Stimulated activated naive CD8-positive, alpha-beta T cell treated with anti-CD3 and anti-CD28 coated beads, Interleukin-15, Interleukin-2, amounts not matched to agents 100 U/mL and 50 U/mL, for 24 hours (primary cell): ENCODE measurements at places on chromosomes 6 and 20.

- DNase-seq, result no peak
Observed at GRCh38 chr6:129236001-129236517, 353.1 kb downstream of the LAMA2 start.

- no peak for DNase-seq
Observed at GRCh38 chr6:163712566-163712961, 298.0 kb downstream of the QKI start.

- DNase-seq, result peak; percentile 18
Observed at GRCh38 chr6:17986656-17987446, 584 bp downstream of the KIF13A start.

- no peak for DNase-seq
Observed at GRCh38 chr6:157471077-157471686, 90.2 kb downstream of the ZDHHC14 start.

- DNase-seq, result no peak
Observed at GRCh38 chr6:4274382-4275082, 139.2 kb upstream of the ECI2 start.

DNA sequence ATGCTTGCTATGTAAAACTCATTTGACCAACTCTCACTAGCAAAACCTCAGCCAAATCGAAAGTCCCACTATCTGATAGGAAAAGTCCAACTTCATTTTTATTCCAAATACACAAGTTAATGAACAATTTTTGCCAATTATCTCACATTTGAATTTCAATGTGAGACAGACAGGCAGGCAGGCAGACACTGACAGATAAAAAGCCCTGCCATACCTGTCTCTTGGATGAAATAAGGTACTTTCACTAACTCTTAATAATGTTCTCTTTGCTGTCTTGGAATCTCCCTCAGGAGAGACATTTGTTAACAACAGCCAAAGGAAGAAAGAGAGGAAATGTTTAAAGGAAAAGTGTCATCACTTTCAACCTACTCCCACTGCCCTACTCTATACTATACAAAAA is 82.0 kb downstream of the RNGTT start:
- DNase-seq, result no peak

- no peak for DNase-seq
Observed at GRCh38 chr6:43020052-43020705, 1.2 kb upstream of the RRP36 start.

DNA sequence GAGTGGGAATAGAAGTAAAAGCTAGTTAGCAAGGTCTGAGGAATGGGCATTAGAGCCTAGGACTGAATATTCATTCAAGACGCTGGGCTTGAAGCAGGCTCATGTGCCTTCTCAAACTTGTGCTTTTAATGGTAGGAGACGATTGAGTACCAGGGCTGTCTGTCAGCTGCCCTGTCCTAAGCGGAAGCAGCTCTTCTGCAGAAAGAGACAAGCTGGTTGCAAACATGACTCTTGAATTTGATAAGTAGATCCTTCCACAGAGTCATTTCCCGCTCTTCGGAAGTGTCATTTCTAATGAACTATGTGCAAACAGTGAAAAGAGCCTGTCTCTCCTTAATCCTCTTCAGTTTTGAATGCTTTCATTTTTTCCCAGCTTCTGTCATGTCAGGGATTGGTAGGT is 176.4 kb downstream of the TFAP2B start:
- no peak for DNase-seq

DNA sequence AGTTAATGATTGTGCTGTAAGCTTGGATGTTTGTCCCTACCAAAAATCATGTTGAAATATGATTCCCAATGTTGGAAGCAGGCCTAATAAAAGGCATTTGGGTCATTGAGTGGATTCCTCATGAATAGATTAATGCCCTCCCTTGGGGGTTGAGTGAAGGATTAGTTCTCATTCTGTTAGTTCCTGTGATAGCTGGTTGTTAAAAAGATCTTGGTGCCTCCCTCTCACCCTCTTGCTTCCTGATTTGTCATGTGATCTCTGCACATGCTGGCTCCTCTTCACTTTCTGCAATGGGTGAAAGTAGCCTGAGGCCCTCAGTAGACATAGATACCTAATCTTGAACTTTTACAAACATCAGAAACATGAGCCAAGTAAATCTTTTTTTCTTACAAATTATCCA is 115.6 kb upstream of the HCRTR2 start:
- no peak for DNase-seq
